ENCODE measurements at places on chromosomes 7 and 10.

DNA sequence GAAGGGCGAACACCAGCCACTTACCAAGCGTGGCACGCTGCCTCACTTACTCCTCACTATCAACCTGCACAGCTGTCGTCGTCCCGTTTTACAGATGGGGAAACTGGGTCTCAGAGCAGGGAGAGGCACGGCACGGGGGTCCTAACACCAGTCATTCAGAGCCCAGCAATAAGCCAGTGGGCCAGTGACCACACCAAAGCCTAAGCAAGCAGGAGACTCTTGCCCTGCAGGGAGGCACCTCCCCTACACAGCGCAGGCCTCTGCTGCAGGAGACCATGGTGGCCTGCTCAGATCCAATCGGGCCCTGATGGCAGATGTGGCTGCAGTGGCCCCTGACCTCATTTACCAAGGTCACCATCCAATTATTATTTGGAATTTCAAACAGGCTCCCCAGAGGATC is 4.8 kb downstream of the SLIT1 start:
- no peak for DNase-seq

GRCh38 chr10:1230592-1231275 is 174.5 kb downstream of the WDR37 start:
- no peak for DNase-seq

GRCh38 chr7:7384228-7384627 is 151.4 kb downstream of the COL28A1 start:
- no peak for DNase-seq

- DNase-seq: no peak
Observed at GRCh38 chr10:54909165-54909564, 108.1 kb upstream of the PCDH15 start.

DNA sequence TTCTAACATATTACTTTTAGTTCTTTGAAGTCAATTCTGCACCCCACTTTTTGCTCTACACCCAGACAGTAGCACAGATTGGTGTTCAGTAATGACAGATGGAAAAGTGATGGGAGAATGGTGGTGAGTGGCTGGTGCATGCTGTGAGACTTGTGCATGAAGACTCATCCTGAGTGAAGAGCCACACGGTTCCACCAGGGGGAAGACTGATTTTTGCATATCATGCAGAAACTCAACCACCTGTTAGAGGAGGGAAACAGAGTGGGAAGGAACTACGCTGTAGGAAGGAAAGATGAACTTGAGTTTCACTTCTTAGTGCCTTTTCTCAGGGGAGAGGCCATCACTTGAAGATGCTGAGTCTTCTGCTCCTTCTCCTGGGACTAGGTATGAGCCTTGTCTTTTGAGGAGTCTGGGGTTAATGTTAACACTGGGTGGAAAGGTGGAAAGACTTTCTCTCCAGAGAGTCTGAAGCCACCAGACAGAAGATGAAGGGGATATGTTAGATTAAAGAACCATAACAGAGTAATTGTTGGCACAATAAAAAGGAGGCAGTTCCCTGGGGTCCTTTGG is 9.3 kb upstream of the PRSS1 start:
- no peak for DNase-seq
